ENCODE measurements at places on chromosomes 5 and 9.

DNA sequence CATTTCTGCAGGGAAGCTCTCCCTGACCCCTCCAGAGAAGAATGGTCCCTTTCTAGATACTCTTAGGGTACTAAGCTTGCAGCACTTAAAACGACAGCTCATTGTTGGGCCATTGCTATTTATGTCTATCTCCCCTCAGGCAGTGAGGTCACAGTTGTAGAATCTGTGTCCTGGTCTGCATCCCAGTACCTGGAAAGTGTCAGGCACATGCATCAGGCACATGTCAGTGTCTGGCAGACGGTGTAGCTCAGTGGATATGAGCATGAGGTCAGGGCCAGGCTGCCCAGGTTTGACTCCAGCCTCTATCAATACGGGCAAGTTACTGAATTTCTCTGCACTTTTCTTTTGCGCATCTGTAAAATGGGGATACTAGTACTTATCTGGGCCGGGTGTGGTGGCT is 22.2 kb upstream of the EEIG1 start:
- no peak for DNase-seq

DNA sequence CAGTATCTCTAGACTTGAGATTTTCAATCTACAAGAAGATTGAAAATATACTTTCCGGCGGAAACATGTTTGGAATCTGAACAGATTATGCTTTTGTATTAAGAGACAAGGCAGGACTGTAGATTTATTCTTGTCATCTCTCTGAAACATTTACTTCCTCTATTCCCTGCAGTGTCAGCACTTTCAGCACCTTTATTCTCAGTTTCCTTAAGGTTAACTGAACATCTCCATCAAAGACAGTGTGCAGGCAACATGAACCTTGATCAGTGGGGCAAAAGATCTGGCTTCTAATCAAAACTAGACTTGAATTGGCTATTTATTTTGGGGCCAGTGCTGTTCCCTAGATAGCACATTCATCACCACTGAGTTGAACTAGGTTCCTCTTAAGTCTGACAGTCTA is 129.9 kb upstream of the HCN1 start:
- DNase-seq, result no peak

GRCh38 chr5:60458666-60459065 is 241.3 kb downstream of the DEPDC1B start:
- no peak for DNase-seq

GRCh38 chr9:76603448-76603895 is 144.5 kb downstream of the GCNT1 start:
- DNase-seq, result no peak

DNA sequence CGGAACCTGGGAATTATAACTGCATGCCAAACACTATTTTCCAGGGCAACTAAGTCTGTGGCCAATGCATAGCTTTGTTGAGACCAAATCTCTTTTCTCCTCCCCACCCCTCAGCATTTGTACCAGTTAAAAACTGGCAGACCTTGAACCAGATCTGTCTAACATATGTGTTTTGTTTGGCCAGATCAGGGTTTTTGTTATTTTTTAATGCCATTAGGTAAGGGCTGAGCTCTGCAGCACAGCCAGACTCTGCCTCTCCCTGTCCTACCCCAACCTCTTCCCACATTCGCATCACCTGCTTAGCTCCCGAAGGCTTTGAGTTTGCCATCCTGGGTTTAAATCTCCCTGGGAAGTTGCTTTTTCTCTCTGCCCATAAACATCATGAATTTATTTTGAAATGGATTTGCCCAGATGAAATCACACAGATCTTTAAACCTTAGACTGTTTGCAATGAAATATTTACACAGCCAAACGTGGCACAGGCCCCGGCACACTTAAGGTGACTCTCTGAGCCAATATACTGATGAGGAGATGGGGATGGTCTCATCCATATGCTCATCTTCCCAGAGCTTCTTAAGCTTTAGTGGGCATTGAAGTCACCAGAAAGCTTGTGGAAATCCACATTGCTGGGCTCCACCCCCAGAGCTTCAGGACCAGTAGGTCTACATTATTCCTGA is 54.0 kb upstream of the ALDH1B1 start:
- no peak for DNase-seq

- DNase-seq, result no peak
Observed at GRCh38 chr5:31641575-31641974, 2.6 kb downstream of the PDZD2 start.

- no peak for DNase-seq
Observed at GRCh38 chr9:75448281-75448680, 360.0 kb downstream of the OSTF1 start.

DNA sequence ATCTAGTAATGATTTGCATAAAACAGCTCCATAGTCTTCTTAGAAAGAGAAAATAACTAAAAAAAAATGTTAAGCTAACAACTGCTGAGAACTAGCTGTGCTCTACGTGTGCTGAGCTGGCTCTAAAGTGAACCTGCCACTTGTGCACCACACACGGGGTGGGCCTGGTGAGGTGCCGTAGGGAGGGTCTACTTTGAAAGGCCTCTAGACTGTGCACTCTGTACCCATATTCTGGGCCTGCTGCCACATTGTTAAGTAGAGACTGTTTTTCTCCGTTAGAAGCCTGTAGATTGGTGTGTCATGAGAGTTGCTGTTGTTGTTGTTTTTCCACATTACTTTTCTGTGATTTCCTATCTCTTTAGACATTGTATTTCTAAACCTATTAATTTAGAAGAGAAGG is 93.9 kb downstream of the CD180 start:
- no peak for DNase-seq

DNA sequence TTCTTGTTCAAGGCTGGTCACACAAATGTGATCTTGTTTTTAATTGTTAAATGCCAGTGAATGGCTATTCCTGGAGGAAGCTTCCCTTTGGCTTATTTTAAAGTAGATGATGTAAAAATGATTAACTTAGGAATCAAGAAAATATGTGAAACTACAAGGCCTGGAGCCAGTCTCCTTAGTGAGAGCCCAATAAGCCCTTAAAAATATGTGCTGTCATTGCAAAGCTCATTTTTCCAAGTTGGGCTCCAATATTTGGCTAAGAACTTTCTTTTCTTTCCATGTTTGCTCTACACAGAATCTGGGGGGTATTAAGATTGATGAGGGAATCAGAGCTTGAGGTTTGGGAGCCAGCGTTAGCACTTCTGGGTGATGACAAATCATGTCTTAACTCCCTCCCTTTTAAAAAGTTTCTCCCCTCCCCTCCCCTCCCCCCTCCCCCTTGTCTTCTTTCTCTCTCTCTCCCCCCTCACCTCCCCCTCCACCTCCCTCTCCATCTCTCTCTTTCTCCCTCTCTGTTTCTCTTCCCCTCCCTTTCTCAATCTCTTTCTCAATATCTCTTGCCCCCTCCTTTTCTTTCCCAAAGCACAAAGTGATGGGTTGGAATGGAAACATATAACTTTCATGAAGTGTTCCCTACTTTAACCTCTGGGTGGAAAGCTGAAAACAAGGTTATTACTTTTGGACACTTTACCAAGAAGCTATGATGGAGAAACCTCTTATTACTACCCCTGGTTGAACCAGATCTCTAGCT is 86.0 kb downstream of the FBXL7 start:
- DNase-seq, result no peak

DNA sequence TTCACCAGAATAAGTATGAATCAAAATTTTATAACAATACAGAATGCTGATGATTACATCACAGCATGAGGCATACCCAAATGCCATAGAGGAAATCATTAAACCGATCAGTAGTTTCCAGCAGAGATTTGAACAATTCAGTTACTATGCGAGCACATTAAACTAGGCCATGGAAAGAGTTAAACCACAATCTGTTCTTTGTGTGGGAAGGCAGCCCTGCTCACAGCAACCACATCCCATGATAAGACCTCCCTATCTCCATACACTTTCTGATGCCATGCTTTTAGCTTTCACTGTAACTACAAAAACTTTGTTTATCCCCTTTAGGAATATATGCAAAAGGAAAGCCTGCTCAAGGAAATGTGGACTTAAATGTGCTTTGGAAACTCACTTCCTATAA is 4.5 kb downstream of the NFIB start:
- DNase-seq, result no peak

- DNase-seq, result no peak
Observed at GRCh38 chr9:136729144-136729543, 13.6 kb downstream of the LCN10 start.

- peak; percentile 29 for DNase-seq
Observed at GRCh38 chr9:27771803-27772545, 198.7 kb upstream of the C9orf72 start.

- no peak for DNase-seq
Observed at GRCh38 chr5:144017119-144017518, 153.3 kb downstream of the YIPF5 start.

DNA sequence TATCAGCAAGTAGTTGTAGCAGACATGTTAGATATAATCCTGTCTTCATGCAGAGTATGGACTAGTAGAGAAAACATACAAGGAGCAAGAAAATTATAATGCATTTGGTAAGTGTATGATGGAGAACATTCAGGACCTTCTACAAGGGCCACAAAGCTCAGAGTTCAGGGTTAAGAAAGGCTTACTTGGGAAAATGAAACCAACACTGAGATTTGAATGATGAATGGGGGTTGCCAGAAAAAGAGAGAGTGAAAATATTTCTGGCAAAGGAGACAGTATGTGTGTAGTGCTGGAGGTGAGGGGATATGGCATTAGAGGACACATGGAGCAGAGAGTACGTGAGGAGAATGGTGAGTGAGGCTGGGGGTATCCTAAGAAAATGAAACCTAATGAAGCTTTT is 169.8 kb upstream of the STK32A start:
- no peak for DNase-seq

GRCh38 chr5:113354055-113354454 is 80.7 kb downstream of the TSSK1B start:
- no peak for DNase-seq

DNA sequence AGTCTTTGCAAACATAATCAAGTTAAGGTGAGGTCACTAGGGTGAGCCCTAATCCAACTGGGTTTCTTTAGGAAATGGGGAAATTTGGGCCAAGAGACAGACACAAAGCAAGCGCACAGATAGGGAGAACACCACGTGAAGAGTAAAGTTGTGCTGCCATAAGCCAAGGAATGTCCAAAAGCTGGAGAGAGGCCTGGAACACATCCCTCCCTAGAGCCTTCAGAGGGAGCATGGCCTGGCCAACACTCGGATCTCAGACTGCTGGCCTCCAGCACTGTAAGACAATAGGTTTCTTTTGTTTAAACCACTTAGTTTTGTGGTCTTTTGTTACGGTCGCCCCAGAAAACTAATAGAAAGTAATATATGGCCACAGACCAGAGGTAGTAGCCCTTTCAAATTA is 8.1 kb upstream of the ROR2 start:
- no peak for DNase-seq

- no peak for DNase-seq
Observed at GRCh38 chr9:118088090-118088489, 383.9 kb downstream of the TLR4 start.

GRCh38 chr5:59184769-59185168 is 601.9 kb downstream of the RAB3C start:
- no peak for DNase-seq

DNA sequence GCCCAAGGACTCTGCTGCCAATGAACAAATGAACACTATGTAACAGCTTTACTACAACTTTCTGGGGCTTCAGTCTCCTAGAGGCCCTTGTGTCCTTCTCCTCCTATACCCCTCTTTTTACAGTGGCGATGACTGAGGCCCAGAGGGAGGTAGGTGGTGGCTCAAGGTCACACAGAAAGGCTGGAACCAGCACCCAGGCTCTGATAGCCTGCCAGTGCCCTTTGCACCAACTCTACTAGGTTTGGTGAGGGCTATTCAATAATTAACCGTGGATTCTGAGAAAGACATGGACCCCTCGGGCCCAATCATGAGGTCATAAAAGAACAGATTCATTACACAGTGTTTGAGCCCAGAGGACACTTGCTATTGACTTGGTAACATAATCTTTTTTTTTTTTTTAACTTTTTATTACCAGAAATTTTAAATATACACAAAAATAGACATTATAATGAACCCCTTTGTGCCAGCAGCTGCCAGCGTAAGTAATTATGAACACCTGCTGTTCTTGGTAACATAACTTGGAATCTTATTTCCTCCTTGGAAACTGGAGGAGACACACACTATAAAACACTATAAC is 6.1 kb upstream of the ALDH1B1 start:
- no peak for DNase-seq

- no peak for DNase-seq
Observed at GRCh38 chr9:12846035-12846434, 71.2 kb downstream of the LURAP1L start.

DNA sequence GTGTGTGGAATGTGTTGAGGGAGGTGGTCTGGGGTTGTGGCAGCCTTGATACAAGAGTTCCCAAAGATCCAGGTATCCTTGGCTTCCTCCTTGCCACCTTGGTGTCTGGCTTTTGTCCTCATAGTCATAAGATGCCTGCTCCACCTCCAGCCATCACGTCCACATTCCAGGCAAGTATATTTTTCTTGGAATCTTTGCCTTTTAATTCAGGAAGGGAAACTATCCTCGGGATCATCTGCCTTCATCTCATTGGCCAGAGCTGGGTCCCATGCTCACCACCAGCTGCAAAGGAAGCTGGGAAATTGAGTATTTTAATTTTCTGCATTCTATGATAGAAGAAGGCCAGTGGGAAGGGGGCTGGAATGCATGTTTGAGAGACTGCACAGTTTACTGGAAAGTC is 186.7 kb downstream of the C9orf50 start:
- DNase-seq, result no peak

GRCh38 chr5:14598225-14598624 is 16.6 kb downstream of the OTULINL start:
- no peak for DNase-seq

DNA sequence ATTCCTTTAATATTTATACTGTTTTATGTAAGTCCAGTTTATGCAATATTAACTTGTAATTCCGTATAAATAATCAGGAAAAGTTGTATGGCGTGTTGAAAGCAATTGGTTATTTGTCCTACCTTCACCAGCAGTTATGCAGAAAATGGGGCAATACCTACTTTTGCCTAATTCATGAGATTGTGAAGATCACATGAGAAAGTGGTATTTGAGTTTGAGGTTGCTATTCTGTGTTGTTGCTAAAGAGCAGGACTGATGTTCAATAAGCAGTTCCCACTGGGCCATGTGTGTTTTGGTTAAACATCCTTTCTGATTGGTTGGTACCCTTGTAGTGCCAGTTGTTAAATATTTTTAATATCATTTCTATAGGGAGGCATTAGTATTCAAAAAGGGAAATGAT is 3.2 kb downstream of the TGFBR1 start:
- no peak for DNase-seq

- DNase-seq, result no peak
Observed at GRCh38 chr5:77282337-77283027, 72.0 kb downstream of the PDE8B start.

GRCh38 chr9:23258569-23258968 is 567.5 kb downstream of the ELAVL2 start:
- DNase-seq, result no peak

- no peak for DNase-seq
Observed at GRCh38 chr5:159242656-159243055, 20.4 kb upstream of the UBLCP1 start.

DNA sequence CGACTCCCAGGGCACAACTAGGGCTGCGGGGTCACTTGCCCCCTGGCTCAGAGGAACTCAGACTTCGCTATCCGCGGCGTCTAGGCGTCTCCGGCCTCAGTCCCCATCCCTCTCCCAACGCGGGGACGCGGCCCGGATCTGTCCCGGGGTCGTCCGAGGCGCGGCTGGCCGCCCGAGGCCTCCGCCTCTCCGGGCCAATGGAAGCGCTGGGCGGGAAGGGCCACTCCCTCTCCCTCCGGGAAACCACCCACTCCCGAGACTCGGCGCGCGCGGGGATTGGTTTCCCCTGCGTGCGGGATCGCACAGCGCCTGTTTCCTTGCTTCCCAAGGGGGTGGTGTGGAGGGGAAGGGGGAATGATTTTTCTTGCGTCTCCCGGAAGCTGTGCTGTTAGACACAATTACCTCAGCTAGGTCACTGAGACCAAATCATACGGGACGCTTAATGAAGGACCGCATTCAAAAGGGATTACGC is 38.3 kb downstream of the NR2F1 start:
- DNase-seq, result peak; percentile 73

Measured in endothelial cell (in vitro differentiated cells).